ENCODE measurements at places on chromosomes 12 and 14.

DNA sequence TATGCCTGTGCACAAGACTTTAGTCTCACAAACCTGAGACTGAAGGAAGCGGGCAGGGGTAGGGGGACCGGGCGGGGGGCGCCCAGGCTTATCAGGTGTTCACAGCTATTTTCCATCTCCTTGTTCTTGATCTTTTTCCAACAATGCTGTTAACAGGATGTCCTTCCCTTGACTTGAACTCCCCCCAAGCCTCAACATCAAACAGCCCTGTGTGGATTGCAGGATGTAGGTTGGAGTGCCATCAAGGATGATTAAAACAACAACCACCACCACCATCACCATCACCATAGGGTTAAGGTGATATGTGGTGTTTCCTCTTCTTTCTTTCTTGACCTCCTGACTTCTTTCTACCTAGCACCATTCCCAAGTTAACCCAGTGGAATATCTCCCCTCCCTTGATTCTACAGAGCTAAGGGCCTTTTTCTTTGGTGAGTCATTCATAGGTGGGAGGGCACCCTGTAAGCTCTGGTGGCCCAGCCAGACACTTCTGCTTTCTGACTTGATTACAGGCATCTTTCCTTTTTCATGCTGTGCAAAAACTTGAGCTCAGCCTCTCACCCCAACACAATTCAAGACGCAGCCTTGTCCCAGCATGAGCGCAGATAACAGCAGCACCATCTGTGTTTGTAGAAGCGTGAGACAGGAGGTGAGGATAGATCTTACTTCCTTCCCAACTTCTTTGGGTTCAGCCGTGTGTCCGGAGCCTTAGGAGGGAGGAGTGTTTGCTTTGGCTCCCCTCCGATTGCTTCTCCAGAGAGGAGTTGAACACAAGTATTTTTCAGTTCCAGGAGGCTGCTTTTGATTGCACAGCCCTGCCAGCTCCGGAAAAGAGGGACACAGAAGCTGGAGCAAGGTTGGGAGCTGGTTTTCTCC, 26.8 kb downstream of the FLVCR2 start:
- DNase-seq: no peak

DNA sequence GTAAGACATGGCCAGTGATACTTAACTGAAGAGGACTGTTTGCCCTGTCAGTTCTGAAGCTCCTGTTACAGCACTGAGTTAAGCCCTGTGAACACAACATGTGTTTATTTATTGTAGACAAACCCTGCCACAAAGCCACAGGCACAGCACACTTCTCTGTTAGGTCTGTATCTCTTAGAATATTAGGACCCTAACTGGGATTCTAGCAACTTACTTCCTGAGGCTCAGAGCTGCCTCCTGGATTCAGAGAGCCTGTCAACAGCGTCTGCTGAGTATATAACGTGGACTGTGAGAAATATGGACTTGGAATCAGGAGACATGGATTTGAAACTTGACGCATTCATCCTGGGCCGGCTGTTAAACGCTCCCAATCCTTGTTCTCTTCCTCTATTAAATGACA, 135.0 kb upstream of the HIF1A start:
- DNase-seq: no peak

DNA sequence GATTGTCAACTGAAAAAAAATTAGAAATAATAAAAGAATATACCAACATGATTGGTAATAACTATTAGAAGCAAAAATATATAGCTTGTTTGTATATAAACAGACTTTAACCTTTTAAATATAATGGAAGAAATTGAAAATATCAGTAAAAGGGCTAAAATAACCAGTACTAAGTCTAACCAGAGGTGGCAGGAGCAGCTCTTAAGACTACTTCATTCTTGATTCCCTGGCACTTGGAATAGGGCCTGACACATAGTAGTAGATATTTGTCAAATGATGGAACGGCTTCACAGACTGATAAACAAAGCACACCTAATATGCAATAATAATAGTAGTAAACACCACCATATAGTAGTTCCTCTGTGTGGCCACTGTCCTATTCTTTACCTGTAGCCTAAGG, 9.4 kb downstream of the TMEM63C start:
- no peak for DNase-seq

DNA sequence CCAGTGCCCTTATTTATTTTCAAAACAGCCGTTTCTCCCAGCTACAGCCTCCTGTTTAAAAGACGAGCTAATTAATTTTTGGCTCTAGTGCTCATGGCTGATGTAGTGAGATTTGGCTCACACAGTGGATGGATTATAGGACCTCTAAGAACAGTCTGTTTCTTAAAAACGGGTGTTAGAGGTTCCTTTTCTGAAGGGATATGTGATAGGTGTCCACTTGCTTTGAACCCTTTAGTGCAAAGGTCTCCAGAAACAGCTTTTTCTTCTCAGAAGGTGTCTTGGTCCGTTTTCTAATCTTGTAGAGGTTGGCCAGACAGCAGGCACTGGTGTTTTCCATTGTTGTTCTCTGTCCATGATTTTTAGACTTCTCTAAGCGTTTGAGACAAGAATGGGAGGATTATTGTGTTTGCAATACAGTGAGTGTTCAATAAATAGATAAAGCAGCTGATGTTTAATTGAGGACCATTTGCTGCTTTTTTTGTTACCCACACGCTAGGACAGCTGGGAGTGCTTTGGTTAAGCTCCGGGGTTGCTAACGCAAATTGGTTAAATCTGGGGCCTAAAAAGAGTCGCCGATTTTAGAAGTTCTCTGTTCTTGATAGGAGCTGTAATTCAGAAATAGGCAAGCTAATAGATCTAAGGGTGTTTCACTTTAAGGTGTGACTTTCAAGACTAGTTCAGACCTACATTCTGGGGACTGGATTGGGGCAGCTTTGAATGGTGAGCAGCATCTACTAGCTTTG, 1.0 kb downstream of the BORCS5 start:
- DNase-seq: peak; percentile 41

DNA sequence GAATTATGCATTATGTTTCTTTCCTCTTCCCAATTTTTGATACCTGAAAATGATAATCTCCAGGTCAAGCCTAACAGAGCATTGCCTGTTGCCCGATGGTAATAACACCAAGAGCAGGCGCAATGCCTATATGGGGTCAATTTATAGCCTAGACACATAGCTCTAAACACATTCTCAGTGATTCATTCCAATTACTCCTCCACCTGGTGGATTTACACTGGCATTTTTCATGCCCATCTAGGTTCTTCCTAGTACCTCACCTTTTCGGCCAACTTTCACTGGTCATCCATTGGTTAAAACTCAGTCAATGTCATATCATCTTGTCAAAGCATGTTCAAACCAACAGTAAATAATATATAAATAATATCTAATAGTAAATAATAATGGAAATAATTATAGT, 53.1 kb downstream of the EIF2S3B start:
- DNase-seq: no peak

GRCh38 chr14:78970677-78971076, 800.5 kb downstream of the NRXN3 start:
- DNase-seq: no peak

DNA sequence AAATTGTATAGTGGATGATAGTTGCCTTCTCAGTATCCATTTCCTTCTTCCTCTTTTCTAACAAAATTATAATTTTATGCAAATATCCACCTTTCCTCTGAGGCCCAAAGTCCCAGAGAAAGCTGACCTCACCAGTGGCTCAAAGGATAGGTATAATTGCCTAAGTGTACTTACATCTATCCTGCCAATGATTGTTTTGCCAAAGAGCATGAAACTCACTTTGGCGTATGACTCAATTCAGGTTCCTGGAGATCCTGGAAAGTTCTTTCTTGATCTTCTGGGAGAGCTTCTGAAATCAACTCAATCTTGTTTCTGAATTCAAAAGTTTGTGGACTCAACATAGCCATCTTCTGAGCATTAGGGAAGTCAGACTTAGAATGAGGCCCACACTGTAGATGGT, 10.5 kb upstream of the RBM25 start:
- no peak for DNase-seq

- no peak for DNase-seq
Measured at GRCh38 chr12:117408161-117408791, 46.9 kb upstream of the NOS1 start.
